ENCODE measurements at places on chromosomes 11 and 22.
A peak's percentile ranks its signal among the peaks of the same experiment; 100 is the strongest.

DNA sequence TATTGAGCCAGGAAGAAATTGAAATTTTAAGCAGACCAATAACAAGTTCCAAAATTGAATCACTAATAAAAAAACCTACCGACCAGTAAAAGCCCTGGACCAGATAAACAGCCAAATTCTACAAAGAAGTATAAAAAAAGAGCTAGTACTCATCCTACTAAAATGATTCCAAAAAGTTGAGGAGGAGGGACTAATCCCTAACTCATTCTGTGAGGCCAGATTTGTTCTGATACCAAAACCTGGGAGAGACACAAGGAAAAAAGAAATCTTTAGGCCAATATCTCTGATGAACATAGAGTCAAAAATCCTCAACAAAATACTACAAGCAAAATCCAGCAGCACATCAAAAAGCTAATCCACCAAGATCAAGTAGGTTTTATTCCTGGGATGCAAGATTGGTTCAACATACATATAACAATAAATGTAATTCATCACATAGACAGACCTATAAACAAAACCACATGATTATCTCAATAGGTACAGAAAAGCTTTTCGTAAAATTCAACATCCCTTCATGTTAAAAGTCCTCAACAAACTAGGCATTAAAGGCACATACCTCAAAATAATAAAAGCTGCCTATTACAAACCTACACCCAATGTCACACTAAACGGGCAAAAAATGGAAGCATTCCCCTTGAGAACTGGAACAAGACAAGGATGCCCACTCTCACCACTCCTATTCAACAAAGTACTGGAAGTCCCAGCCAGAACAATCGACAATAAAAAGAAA, 13.1 kb downstream of the OR52A5 start:
- no peak for DNase-seq

- no peak for DNase-seq
Measured at GRCh38 chr11:69540118-69541000, 58.9 kb downstream of the LINC01488 start.

GRCh38 chr11:93220078-93220477, 22.3 kb upstream of the SLC36A4 start:
- no peak for DNase-seq

- no peak for DNase-seq
Measured at GRCh38 chr11:126115127-126115495, 52.4 kb upstream of the CDON start.

- DNase-seq = peak; percentile 17
Measured at GRCh38 chr11:36478700-36479329, 31.3 kb downstream of the TRAF6 start.

GRCh38 chr22:25113316-25113721, 86.3 kb upstream of the CRYBB3 start:
- DNase-seq = no peak

GRCh38 chr11:90252053-90252452, 29.2 kb upstream of the CHORDC1 start:
- no peak for DNase-seq
